Stimulated activated naive B cell treated with anti-CD40 and anti-IgM and Interleukin-4, amounts not matched to agents 10 μg/mL and 1 μg/mL and 100 μg/mL, for 72 hours (primary cell): ENCODE measurements at places on chromosomes 12 and 14.

- no peaks in the 10 kb centered on the region for H3K36me3 ChIP-seq
- H3K27me3 ChIP-seq: peaks cover 75% of the 10 kb centered on the region
- peak overlapping the region; percentile 7 for H3K4me3 ChIP-seq
- no peak overlapping the region for H3K27ac ChIP-seq
- DNase-seq: no peak
- peaks cover 15% of the 10 kb centered on the region for H3K4me1 ChIP-seq
These were observed 1.7 kb upstream of the NUAK1 start for GRCh38 chr12:106140223-106140986.

DNA sequence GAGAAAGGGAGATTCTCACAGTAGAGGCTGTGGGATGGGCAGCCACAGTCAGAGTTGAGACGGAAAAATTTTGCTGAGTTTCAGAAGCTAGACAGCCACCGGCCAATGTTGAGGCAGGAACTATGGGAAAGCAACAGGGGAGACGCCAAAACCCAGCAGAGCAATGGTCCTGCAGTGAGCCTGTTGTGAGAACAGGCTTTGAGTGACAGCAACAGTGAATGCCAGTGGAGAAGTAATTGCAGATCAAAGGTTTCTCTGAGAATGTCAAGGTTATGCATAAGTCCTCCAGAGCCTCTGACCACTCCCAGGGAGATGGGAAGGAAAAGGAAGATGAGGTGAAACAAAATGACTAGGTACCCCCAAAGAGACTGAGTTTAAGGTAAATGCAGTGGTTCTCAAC lies 54.2 kb upstream of the DAAM1 start:
- no peaks in the 10 kb centered on the region for H3K4me1 ChIP-seq
- H3K4me3 ChIP-seq: no peak overlapping the region
- no peak overlapping the region for H3K27ac ChIP-seq
- DNase-seq: no peak
- H3K36me3 ChIP-seq: no peaks in the 10 kb centered on the region

DNA sequence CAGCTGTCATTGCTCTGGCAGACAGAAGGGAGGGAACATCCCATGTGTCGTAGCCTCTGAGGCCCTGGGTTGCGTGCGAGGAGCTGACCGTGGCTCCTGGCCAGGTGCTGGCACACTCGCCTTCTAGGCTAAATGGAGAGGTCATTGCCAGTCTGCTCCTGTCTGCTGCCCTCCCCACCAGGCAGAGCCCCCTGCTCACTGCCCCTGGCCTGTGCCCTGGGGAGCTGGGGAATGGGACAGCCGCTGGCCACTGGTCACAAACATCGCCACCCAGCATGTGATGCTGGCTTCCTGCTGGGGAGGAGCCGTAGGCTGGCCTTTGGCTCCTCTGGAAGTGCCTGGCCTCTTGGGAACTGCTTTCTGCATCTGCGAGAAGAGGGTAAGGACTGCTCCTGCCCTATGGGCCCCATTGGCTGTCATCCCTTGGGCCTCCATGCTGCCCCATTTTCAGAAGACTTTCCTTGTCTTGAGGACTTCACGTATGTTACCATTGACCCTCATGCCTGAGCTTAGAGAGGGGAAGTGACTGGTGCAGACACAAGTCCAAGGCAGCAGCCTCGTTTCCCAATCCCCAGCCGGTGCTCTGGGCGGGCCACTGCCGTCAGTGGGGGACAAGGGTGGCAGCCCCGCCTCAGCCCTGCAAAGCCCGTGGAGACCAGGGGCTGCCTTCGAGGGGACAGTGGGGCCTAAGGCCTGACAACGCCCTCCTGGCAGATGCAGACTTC lies 2.0 kb upstream of the TNFAIP2 start:
- no peak overlapping the region for H3K4me3 ChIP-seq
- DNase-seq: no peak
- H3K4me1 ChIP-seq: peaks cover 33% of the 10 kb centered on the region
- no peak overlapping the region for H3K27ac ChIP-seq
- H3K27me3 ChIP-seq: peaks cover 57% of the 10 kb centered on the region
- no peaks in the 10 kb centered on the region for H3K36me3 ChIP-seq

DNA sequence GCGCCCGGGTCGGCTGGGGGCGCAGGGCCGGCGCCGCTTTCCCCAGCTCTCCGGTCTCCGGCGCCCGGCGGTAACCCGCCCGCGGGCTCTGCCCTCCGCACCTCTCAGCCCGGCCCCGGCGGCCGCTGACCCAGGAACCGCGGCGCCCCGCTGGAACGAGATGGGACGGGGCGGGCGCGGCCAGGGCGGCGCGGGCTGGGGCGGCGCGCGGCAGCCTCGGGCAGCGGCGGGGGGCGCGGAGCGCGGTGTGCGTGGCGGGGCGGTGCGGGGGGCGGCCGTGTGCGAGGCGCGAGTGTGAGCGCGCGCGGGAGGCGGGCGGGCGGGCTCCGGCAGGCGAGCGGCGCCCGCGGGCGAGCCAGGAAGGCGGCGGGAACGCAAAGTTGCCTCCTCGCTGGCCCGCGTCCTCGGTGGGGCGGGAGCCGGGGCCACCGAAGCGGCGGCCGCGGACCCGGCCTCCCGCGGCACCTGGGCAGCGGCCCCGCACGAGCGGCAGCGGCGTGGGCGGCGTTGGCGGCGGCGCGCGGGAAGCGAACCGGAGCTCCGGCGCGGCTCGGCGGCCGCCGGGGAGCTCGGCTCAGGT lies 671 bp upstream of the DIO3 start:
- H3K27ac ChIP-seq: no peak overlapping the region
- H3K27me3 ChIP-seq: peaks cover 69% of the 10 kb centered on the region
- DNase-seq: no peak
- no peak overlapping the region for H3K4me3 ChIP-seq

DNA sequence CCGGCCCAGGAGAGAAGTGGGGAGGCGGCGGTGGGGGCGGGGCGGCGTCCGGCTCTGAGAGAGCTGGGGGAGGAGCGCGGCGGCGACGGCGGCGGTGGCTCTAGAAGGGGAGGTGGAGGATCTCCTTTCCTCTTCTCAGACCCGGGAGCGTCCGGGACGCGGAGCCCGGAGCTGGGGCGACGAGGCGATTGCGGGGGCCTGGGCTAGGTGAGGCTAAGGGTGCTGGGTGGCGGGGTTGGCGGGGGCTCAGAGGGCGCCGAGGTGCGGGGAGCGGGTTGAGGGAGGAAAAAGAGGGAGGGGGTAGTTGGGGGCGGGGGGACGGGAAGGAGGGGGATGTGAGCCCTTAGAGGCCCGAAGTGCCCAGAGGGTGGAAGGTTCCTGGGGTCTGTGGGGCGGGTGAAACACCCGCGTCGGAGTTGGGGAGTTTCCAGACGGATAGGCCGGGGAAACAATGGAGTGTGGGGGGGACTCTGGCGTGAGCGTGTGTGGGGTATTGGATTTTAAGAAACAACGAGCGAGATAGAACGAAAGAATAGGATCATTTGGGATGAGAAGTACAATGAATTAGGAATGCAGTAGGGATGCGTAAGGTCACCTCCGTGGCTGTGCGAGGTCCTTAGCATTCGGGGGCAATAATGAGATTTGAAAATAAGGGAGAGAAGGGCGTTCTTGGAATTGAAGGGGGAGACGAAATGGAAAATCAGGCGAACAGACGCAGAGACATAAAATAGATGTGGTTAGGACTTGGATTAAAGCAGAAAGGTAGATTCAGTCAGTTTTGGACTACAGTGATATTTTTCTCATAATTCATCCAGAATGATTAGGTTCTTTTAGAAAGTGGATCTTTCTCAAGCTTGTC lies at the start of gene SPATS2:
SPATS2 (plus strand) TSS at position 82 of the 859 bp plus-strand sequence. CDS start 93,551 bp downstream, outside the sequence.
- H3K4me1 ChIP-seq: peaks cover 24% of the 10 kb centered on the region
- DNase-seq: no peak
- peak within 1 kb of the TSS; percentile 82 for H3K4me3 ChIP-seq
- H3K27ac ChIP-seq: peak within 1 kb of the TSS; percentile 98
- H3K36me3 ChIP-seq: peaks cover 1% of the 10 kb centered on the region
- H3K27me3 ChIP-seq: no peaks in the 10 kb centered on the region

DNA sequence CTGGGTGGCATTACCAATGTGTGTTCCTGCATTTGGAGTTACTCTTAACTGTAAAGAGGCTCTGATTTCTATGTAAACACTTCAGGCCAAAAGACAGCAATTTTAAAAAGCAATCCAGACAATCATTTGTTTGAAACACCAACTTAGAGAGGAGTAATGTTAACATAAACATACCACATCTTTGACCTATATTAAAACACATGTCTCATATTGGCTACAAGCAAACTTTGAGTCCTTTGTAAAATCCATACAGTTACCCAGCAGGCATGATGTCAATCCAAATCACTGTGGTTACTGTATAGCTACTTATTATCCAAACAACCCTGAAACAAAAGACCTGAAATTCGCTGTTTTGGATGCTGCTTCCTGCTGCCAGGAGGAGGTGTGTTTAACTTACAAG lies 7.5 kb upstream of the G2E3 start:
- peaks cover 4% of the 10 kb centered on the region for H3K36me3 ChIP-seq
- H3K4me3 ChIP-seq: no peak overlapping the region
- H3K27me3 ChIP-seq: peaks cover 18% of the 10 kb centered on the region

DNA sequence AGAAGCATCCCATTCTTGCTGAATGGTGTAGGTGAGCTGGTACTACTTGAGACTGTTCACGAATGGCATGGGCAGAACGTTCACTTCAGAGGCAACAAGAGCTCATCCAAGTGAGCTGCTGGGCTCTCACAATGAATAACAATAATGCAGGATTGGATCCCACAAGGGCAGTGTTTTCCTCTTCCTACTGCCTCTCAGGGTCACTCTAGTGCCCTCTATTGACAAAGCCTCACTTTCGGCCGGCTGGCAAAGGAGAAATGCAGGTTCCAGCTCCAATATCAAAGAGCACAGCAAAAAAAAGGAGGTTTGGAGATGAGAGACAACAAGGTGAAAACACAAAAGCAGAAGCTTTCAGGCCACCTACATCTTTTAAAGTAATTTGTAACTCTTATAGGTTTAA lies 74.6 kb upstream of the MYF6 start:
- H3K36me3 ChIP-seq: no peaks in the 10 kb centered on the region
- no peak overlapping the region for H3K27ac ChIP-seq
- no peak for DNase-seq

DNA sequence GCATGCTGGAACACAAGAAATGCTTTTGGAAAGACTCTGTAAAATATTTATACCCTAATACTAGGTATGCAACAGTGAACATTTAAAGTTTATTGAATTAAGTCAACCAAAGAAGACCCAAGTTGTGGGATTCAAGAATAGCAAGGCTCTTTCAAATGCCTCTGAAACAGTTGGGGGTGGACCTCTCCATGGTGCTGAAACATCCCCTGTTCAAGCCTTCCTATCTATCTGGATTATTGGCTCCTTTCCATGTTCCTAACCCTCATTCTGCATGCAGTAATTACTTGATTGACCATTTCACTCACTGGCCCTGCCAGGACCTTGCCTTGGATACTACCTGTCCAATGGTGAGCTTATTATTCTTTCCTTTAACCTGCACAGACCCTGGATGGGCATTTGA lies 349.7 kb downstream of the NRXN3 start:
- H3K36me3 ChIP-seq: no peaks in the 10 kb centered on the region
- H3K27me3 ChIP-seq: no peaks in the 10 kb centered on the region
- DNase-seq: no peak
- no peaks in the 10 kb centered on the region for H3K4me1 ChIP-seq

DNA sequence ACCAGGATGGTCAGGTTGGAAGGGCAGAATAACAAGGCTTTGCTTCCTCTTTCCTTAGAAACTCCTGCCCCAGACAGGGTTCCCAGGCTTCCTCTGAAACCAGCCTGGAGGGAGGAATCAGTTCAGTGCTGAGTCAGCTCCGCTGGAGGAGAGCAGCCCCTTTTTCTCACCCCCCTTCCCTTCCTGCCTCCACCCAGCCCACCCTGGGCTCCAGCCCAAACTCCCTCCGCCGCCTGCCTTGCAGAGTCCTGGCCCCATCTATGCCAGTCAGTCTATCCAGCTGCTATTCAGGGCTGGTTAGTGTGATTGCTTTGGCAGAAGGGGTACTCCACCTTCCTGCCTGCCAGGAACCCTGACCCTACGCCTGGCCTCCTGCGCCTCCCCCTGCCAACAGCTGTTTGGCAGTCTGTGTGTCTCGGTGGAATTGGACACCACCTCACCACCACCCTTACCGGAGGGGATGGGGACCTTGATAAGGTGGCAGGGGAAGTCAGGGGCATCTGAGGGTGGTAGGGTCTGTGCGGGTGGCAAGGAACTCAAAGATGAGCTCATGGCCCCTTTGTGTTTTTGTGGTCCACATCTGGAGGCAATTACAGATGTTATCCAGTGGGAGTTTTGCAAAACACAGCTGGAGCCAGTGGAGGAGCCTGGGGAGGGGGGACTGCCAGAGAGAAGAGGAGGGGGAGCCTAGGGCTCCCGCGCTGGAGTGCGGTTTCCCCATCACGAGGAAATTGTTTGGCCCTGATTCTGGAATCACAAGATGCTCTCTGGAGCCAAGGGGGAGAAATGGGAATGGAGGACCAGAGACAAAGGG lies 12.2 kb downstream of the MMP14 start:
- peaks cover 18% of the 10 kb centered on the region for H3K4me1 ChIP-seq
- H3K27me3 ChIP-seq: peaks cover 33% of the 10 kb centered on the region
- DNase-seq: no peak
- no peak overlapping the region for H3K27ac ChIP-seq
- H3K36me3 ChIP-seq: peaks cover 3% of the 10 kb centered on the region

DNA sequence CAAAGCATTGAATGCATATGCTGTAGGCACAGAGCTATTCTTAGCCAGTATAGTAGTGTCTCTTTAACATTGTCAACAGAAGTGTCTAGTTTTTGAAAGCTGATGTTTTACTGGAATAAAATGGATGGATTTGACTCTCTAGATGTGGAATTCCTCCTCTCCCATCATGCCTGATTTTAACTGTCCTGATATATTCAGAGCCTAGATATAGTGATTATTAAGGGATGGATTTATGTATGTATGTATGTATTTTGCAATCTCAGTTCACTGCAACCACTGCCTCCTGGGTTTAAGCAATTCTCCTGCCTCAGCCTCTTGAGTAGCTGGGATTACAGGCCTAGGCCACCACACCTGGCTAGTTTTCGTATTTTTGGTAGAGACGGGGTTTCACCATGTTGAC lies 144.8 kb upstream of the NAV3 start:
- H3K4me3 ChIP-seq: no peak overlapping the region
- no peak overlapping the region for H3K27ac ChIP-seq
- H3K27me3 ChIP-seq: no peaks in the 10 kb centered on the region
- no peak for DNase-seq
- H3K4me1 ChIP-seq: no peaks in the 10 kb centered on the region
- no peaks in the 10 kb centered on the region for H3K36me3 ChIP-seq

- no peaks in the 10 kb centered on the region for H3K4me1 ChIP-seq
- peaks cover 12% of the 10 kb centered on the region for H3K27me3 ChIP-seq
- no peak overlapping the region for H3K4me3 ChIP-seq
- H3K27ac ChIP-seq: no peak overlapping the region
- DNase-seq: no peak
These were observed 80.3 kb downstream of the SLC8A3 start for GRCh38 chr14:70108419-70108818.

DNA sequence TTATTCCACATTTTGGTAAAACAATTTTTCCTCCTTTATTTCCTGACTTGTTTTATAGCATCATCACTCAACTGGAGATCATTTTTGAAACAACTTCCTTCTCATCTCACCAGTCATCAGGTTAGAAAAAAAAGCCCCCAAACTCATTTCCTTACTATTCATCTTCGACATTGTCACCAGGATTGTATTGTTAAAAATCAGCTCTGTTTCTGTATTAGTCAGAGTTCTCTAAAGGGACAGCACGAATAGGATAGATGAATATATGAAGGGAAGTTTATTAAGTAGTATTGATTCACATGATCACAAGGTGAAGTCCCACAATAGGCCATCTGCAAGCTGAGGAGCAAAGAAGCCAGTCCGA lies 392.6 kb downstream of the FUT8 start:
- peaks cover 6% of the 10 kb centered on the region for H3K27me3 ChIP-seq
- no peak for DNase-seq
- no peak overlapping the region for H3K4me3 ChIP-seq

GRCh38 chr12:93449277-93449676 lies 7.5 kb upstream of the UBE2N start:
- H3K27ac ChIP-seq: no peak overlapping the region
- H3K4me3 ChIP-seq: no peak overlapping the region
- DNase-seq: no peak
